Retina (tissue), 1 donor: ENCODE measurements at places on chromosomes 13 and 19.

GRCh38 chr13:24076109-24076508 lies 84.4 kb upstream of the SPATA13 start:
- DNase-seq, result no peak

DNA sequence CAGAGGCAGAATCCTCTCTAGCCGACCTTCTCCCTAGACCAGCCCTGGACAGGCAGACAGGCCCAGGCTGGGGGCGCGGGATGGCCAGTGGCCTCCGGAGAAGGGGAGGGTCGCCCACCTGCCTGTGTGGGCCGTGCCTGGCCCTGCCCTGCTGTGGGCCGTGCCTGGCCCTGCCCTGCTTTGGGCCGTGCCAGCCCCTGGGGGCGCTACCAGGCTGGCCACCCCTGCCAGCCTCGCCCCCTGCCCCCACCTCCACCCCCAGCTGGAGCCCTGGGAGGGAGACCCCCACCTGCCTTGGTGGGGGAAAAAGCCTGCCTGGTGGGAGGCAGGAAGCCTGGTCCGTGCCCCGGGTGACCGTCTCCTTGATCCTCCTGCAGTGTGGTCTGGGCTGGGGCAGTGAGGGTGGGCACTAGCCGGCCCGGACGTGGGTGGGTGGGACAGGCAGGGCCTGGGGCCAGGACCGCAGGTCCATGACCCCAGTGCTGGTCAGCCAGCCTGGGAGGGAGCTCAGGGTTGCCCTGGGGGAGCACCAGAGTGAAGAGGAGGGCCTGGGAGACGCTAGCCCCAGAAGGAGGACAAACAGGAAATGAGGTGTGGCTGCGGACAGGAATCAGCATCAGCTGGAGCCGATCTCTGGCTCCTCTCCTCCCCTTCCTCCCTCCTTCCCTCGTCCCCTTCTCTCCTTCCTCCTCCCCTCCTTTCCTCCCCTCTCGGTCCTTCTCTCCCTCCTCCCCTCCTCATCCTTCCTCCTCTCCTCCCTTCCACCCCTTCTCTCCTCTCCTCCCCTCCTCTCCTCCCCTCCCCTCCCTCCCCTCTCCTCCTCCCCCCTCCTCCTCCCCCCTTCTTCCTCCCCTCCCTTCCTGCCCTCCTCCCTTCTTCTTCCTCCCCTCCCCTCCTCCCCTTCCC lies 5.1 kb upstream of the MKNK2 start:
- peak; percentile 45 for DNase-seq

GRCh38 chr13:45258334-45258675 lies 57.5 kb upstream of the KCTD4 start:
- no peak for DNase-seq

DNA sequence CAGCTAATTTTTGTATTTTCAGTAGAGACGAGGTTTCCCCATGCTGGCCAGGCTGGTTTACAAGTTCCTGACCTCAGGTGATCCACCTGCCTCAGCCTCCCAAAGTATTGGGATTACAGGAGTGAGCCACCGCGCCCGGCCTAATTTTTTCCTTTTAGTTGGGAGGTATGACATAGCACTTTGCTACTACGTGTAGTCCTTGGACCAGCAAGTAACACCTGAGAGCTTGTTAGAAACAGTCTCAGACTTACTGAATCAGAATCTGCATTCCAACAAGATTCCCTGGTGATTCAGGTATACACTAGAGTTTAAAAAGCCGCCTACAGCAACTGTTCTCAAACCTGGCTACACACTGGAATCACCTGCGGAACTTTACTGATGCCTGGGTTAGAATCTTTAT lies 1.8 kb upstream of the FARP1 start:
- DNase-seq, result no peak

GRCh38 chr19:14103310-14103709 lies 12.8 kb upstream of the SAMD1 start:
- DNase-seq, result no peak

DNA sequence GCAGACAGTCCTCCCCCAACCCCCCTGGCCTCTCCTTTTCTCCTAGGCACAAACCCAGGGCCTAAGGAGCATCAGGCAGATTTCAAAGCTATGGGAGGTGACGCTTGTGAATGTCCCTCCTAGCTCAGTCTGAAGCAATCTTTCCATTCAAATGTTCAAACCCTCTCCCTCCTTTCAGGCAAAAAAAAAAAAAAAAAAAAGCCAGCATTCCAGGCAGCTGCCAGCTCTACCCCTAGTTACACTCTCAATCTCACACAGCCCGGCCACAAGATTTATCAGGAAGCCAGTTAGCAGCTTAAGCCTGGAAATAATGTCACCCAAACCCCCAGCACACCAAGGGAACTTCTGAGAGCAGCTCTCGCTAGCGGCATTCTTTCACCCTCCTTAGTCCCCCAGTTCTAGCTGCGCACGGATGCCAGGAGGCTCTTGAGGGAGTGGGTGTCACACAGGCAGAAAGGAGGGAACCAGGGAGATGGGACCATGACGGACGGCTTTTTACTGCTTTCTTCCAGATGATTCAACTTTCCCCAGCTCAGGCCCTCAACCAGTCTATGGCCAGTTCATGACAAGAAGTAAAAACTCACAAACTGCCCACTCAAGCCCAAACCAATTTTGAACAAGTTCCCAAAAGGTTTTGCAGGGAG lies 6.3 kb downstream of the SH3GL1 start:
- no peak for DNase-seq

- DNase-seq, result no peak
Measured at GRCh38 chr19:16330368-16330801, 5.8 kb downstream of the KLF2 start.

- DNase-seq, result no peak
Measured at GRCh38 chr13:108902405-108903155, 273.2 kb downstream of the MYO16 start.

- DNase-seq, result peak; percentile 69
Measured at GRCh38 chr13:41668130-41668757, 210.9 kb downstream of the RGCC start.

- DNase-seq, result no peak
Measured at GRCh38 chr13:35722458-35723052, 246.1 kb upstream of the MAB21L1 start.

DNA sequence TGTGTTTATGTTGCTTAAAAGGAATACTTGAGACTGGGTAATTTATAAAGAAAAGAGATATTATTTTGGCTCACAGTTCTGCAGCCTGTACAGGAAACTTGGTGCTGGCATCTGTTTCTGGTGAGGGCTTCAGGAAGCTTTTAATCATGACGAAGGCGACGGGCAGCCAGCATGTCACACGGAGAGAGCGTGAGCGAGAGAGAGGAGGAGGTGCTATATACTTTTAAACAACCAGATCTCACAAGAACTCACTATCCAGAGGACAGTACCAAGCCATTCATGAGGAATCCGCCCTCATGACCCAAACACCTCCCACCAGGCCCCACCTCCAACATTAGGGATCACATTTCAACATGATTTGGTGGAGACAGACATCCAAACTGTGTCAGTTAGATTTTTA lies 163.4 kb upstream of the TSC22D1 start:
- no peak for DNase-seq

- no peak for DNase-seq
Measured at GRCh38 chr19:39937094-39937720, 2.8 kb upstream of the FCGBP start.

GRCh38 chr13:108220041-108220440 lies 1.8 kb downstream of the ABHD13 start:
- DNase-seq, result no peak

GRCh38 chr19:46063201-46063600 lies 22.4 kb upstream of the IGFL4 start:
- DNase-seq, result no peak

DNA sequence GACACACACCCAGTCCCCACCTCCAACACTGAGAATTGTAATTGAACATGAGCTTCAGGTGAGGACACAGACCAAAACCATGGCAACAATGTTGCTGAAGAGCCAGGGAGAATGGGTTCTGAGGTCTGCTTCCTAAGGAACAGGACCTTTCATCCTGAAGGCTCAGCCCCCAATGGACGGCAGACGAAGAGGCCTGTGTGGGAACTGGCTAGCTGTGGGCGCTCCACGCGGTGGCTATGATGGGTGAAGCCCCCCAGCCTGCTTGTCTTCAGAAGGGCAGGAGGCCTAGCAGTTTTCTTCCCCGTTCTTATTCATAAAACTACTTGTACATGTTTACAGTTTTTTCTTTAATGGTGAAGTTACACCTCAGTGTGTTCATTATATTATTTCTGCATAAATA lies 136.1 kb upstream of the SPACA7 start:
- no peak for DNase-seq

DNA sequence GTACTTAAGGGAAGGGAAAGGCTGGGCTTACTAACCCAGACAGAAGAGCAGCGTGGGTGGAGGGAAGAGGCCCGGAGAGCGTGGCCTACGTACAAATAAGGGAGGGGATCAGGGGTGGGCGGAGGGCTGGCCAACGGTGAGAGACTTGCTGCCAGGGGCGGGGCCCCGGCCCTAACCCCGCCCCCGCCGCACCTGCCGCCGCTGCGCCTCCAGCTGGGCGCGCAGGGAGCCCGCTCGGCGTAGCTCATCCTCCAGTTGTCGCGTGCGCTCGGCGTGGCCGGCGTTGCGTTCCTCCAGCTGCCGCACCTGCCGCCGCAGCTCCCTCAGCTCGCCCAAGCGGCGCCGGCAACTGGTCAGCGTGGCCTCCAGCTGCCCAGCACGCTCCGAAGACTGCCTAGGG lies 5.7 kb downstream of the HOOK2 start:
- DNase-seq, result peak; percentile 70

- no peak for DNase-seq
Measured at GRCh38 chr13:30675717-30676116, 58.0 kb downstream of the USPL1 start.

DNA sequence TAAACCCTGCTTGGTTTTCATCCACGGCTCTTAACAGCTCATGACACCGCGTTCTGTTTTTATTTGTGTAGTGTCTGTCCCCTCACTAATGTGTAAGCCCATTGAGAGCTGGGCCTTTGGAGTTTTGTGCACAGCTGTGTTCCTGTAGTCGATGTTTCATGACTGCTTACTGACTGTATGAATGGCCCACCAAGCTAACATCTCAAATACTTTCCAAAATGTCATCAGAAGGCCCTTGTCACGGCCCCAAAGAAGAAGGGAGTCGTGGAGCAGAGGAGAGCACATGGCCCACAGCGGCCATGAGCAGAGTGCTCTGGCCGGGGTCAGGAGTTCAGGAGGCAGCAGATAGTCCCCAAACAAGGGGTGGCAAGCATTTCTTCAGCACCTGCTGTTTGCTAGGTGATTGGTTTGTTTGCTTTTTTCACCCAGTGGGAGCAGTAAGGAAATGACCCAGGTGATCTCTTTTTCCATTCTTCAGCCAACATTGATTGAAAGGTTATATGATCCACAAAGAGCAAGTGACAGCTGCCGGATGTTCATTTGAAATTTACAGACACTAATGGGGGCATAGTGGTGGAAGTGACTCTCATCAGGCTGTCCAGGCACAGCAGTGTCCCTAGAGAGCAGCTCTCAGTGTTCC lies 315.2 kb downstream of the ATP8A2 start:
- DNase-seq, result no peak

- DNase-seq, result no peak
Measured at GRCh38 chr13:110697842-110698241, 8.1 kb downstream of the CARS2 start.

- no peak for DNase-seq
Measured at GRCh38 chr19:35561436-35561835, 2.0 kb downstream of the ATP4A start.

DNA sequence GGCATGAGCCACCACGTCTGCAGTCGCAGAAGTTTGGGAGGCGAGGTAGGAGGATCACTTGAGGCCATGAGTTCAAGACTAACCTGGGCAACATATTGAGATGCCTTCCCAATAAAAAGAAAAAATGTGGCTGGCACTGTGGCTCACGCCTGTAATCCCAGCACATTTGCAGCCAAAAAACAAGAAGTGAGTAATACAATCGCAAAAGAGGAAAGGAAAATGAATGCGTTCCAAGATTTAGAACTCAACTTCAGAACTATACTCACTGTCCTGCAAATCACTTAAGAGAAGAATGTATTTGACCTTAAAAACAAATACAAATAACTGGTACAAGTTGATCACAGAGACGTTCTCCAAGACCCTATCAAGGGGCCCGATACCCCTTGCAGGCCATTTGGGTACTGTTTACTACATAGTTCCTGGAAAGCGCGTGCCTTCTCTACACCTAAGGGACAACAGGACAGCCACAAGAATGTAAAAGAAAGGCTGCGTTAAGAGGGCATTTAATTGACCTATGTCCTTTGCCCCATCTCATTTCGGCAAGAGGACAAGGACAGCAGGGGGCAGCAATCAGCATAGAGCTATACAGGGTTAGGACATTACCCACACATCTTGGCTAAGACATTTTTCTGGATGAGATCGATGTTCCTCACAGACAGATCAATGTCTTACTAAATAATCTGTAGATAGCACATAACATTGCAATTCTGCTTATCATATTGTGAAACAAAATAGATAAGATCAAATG lies 41.3 kb downstream of the FLT3 start:
- DNase-seq, result no peak

- no peak for DNase-seq
Measured at GRCh38 chr13:24459234-24459633, 53.3 kb downstream of the PARP4 start.

DNA sequence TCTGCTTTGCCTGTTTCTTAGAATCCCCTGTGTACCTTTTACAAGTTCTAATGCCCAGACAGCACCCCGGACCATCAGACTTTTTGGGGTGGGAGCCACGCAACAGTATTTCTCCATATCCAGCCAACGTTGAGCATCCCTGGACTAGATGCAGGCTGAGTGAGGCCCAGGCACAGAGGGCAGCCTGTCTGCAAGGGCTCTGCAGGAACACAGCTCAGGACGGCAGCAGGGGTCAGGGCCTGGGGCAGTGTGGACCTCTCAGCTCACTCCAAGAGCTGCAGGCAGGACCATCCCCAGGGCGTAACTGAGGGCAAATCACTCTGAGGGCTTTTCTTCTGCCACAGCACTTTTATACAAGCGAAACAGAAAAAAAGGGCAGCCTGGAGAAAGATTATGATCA lies 95.8 kb downstream of the DNAJC15 start:
- DNase-seq, result peak; percentile 35

DNA sequence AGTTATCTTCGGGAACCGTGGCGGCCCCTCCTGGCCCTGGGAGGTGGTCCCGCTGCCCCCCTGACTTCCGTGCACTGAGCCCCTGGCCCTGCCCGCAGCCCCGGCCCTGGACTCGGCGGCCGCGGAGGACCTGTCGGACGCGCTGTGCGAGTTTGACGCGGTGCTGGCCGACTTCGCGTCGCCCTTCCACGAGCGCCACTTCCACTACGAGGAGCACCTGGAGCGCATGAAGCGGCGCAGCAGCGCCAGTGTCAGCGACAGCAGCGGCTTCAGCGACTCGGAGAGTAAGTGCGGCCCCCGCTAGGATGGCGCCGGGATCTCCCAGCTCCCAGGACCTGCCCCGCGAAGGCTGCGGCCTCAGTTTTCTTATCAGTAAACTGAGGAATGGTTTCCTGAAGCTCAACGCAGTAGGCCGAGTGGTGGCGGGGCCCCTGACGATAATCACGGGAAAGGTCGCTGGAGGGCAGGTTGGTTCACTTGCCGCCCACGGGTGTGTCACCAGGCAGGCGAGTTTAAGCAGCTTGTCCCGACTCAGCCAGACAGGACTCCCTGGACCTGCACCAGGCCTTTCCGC lies 924 bp downstream of the RGCC start:
- DNase-seq, result peak; percentile 70

- DNase-seq, result no peak
Measured at GRCh38 chr13:67133476-67133875, 96.7 kb downstream of the PCDH9 start.

- DNase-seq, result no peak
Measured at GRCh38 chr19:17834350-17835181, 13.2 kb downstream of the JAK3 start.

GRCh38 chr19:51931921-51932320 lies 4.6 kb downstream of the ZNF613 start:
- no peak for DNase-seq
